Caudate nucleus (tissue), 63 donors: ENCODE measurements at places on chromosomes 13 and 19.

DNA sequence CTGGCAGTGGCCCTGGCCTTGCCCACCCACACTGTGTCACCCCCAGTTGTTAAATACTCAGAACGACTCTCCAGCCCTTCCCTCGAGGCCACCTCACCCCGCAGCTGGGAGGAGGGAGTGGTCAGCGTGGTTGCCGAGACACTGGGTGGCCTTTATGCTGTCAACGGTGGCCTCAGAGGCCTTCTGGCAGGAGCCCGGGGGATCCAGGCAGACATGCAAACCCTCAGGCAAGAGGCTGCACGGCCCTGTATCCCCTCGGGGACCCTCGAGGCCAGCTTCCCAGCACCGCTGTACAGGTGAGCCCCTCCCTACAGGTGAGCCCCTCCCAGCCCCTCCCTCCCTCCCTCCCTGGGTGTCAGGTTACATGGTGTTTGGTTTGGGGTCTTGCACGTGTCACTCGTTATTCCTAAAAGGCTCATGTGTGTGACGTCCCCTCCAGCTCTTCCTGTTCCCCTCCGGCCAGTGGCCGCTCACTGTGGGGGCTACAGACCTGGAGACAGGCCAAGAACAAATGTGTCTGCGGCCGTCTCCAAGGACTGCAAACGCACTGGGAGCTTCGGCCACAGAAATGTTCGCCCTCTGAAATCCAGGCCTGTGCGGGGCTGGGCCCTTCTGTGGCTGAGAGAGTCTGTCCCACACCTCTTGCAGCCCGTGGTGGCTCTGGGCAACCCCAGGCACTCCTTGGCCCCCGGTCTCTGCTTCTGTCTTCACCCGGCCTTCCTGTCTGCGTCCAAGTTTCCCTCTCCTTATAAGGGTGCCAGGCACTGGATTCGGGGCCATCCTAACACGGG, at the start of gene TEKTIP1:
TSS of gene TEKTIP1 (plus strand) at position 210 of the 791 bp plus-strand sequence. CDS start at position 214, 4 bp downstream.
- DNase-seq, result no peak

- no peak for DNase-seq
Observed at GRCh38 chr19:35307931-35308330, 16.0 kb downstream of the MAG start.

DNA sequence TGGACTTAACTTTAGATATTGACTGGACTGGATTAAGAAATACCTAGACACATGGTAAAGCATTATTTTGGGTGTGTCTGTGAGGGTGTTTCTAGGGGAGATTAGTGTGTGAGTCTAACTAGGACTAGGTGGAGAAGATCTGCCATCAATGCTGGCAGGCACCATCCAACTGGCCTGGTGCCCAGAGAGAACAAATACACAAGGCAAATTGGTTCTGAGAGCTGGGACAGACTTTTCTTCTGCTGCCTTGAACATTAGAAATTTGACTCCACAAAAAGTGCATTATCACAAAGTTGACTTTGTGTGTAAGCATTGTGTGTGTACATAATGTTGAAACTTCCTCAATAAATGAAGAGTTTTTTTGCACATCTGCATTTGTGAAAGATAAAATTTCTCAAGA, 522.1 kb downstream of the SUCLA2 start:
- no peak for DNase-seq

GRCh38 chr13:29562786-29563438, 32.6 kb downstream of the SLC7A1 start:
- no peak for DNase-seq

DNA sequence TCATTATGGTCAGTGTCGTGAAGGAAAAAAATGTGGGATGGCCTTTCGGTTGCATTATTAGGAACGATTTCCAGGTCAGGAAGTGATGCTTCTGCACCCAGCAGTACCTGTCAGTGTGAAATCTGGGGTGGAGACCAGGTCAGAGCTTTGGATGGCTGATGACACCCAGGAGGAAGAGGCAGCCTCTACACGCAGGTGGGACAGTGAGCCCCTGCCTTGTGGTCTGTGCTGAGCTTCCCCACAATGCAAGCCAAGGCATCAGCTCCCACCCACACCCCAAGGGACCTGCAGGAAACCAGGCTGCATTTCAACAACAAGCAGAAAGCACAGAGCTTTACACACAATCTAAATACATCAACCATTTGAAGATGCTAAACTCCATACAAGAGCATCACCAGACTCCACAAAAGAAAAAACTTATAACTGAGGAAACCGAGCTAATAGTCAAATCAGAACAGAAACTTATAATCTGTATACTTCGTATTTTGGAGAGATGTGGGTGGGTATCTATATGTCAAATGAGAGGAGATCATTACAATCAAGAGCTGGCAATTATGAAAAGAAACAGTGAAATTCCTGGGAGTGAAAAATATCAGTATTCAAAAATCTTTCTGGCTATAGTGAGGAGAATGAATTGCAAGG, 130.1 kb downstream of the ZDHHC20 start:
- no peak for DNase-seq
